ENCODE measurements at places on chromosomes 2 and 18. TPM values are rescaled to one million over a fixed set of nuclear protein-coding genes. Genes with fewer than 3 reads are reported as not detected.

CHRNG gene
- not detected for total RNA-seq

CDH20 gene
- total RNA-seq = 0.60 TPM

UGT1A8 gene
- not detected for total RNA-seq

UGT1A3 gene
- total RNA-seq = not detected

KCTD18 gene
- total RNA-seq = 19.6 TPM

EN1 gene
- not detected for total RNA-seq

CLEC4F gene
- total RNA-seq = not detected

MAPRE3 gene
- 5.3 TPM for total RNA-seq

DNA sequence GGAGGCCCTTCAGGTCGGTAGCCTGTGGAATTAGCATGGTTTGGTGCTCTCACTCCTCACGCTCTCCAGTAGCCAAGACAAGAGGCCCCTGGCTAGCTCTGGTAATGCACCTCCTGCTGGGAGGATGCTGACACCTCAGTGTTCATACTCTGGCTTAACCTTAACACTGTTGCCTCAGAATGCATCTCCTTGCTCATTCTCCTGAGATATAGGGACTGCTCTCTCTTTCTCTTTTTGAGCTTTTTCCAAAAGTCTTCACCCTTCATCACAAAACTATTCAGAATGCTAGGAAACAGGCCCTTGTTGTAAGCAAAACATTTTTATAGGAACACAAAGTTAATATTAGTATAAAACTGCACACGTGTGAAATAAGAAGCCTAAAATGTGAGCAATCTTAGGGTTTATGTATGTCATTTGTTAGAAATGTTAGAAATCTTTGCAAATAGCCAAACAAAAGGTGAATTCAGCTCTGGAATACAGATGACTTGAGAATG is 17.3 kb upstream of the IMPA2 start:
- no peaks in the 10 kb centered on the region for H3K4me1 ChIP-seq
- H3K27ac ChIP-seq = no peak overlapping the region
- no peaks in the 10 kb centered on the region for H3K36me3 ChIP-seq
- no peak for DNase-seq
- no peak overlapping the region for H3K4me3 ChIP-seq

DNA sequence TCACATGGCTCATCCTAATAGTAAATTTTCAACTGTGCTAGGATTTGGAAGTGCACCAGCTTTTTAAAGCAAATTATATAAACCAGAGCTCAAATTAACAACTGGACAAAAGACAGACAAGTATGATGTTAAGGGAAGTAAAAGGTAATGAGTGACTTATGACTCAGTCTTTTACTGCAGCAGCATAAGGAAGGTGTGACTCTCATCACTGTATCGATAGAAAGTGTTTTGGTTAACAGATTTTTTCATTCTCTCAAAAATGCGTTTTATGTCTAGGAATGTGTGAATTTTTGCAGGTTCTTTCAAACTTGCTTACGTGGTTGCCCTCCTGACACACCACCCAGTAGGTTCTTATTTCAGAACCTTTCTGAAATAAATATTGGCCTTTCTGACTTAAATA is 244.2 kb upstream of the BOD1L2 start:
- DNase-seq = no peak
- peaks cover 15% of the 10 kb centered on the region for H3K36me3 ChIP-seq
- no peak overlapping the region for H3K4me3 ChIP-seq

DNA sequence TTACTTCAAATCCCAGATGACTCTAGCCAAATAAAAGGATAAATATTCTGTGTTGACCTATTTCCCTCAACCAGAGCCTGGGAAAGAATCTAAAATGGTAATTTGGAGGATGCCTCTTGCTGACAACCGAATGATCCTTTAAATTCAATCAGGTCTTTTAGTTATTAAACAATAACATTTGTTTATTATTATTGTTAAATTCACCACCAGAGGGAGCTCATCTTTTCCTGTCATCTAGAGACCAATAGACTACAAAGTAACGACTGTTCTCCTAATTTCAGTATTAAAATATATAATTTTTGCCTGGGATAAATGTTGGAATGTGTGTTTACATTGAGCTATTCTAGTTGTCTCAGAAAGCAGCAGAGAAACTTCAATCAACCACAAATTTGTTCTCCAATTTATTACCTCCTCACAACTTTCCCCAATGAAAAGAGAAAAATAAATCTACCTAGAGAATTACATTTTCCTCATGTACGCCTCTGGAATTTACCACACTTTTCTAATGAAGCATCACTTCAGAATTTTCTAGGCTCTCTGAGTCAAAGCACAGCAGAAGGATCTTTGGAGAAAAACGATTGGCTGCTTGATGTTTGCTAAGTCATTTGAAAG is 142.7 kb downstream of the SCG2 start:
- no peak overlapping the region for H3K4me3 ChIP-seq
- H3K27ac ChIP-seq = no peak overlapping the region
- H3K27me3 ChIP-seq = no peaks in the 10 kb centered on the region

DNA sequence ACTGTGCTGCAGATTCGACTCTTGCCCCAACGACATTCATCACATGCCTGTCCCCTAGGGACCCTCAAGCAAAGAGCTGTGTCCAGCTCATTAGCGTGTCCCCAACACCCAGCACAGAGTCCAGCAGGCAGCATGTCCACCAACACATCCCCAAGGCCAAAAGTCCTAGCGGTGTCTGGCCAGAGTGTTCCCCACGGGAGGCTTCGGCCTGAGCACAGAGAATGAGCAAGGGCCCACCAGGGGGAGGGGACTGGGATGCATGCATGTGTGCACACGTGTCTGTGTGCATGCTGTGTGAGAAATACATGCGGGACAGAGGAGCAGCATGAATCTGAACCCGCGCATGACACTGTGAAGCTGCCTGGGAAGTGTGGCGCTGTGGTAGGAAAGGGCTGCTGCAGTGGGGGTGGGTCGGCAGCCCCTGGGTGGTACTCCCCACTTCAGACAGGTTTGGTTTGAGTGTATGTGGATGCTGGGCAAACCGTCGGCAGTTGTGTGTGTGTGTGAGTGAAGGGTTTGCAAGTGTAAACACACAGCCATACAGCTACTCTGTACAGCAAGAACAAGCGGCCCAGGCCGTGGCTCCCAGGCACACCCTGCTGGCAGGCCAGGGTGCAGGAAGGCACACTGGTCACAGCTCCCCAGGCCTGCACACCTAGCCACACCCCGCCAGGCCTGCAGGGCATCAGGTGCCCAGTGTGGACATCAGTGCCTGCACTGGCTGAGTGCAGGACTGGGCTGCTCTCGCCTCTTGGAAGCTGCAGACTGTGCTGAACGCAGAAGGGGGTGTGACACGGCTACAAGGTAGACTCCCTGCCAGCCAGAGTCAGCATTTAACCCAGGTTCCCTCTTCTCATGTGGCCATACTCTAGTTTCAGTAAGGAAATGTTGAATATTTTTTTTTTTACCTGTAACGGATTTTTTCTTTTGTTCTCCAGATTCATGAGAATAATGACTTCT is 19.5 kb upstream of the HES6 start:
- no peak overlapping the region for H3K4me3 ChIP-seq
- DNase-seq = no peak
- H3K27ac ChIP-seq = peak overlapping the region; percentile 49
- H3K36me3 ChIP-seq = peaks cover 41% of the 10 kb centered on the region
- H3K27me3 ChIP-seq = no peaks in the 10 kb centered on the region
- peaks cover 7% of the 10 kb centered on the region for H3K4me1 ChIP-seq

GRCh38 chr2:176565641-176566323 is 296.5 kb downstream of the MTX2 start:
- no peaks in the 10 kb centered on the region for H3K36me3 ChIP-seq
- no peak overlapping the region for H3K27ac ChIP-seq
- no peak overlapping the region for H3K4me3 ChIP-seq
- H3K27me3 ChIP-seq = peaks cover 35% of the 10 kb centered on the region
- DNase-seq = no peak
- no peaks in the 10 kb centered on the region for H3K4me1 ChIP-seq

GRCh38 chr2:161420406-161421074 is 4.4 kb downstream of the TBR1 start:
- no peak overlapping the region for H3K4me3 ChIP-seq
- no peak overlapping the region for H3K27ac ChIP-seq
- peaks cover 87% of the 10 kb centered on the region for H3K27me3 ChIP-seq
- H3K4me1 ChIP-seq = peaks cover 30% of the 10 kb centered on the region

GRCh38 chr2:207126724-207127308 is 38.9 kb downstream of the KLF7 start:
- DNase-seq = no peak
- peaks cover 38% of the 10 kb centered on the region for H3K4me1 ChIP-seq
- H3K27me3 ChIP-seq = no peaks in the 10 kb centered on the region
- H3K4me3 ChIP-seq = no peak overlapping the region

DNA sequence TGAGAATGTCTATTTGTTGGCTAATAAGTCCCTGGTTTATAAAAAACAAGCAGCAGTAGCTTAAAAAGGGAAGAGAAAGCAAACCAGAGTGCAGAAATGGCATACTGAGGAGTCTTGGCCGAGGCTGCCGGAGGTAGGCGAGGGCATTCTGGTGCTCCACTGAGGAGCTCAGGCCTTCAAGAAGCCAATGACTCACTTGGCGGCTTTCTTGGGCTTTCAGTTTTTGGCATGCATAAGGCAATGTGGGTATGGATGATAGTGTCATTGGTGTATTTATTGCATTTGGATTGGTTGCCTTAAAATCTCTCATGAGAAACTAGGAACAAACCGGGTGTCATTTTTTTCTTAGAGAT is 119.6 kb upstream of the ARL5A start:
- H3K27me3 ChIP-seq = peaks cover 8% of the 10 kb centered on the region
- H3K4me3 ChIP-seq = no peak overlapping the region
- peaks cover 15% of the 10 kb centered on the region for H3K4me1 ChIP-seq
- peaks cover 3% of the 10 kb centered on the region for H3K36me3 ChIP-seq
- H3K27ac ChIP-seq = no peak overlapping the region
- no peak for DNase-seq

GRCh38 chr2:178191004-178191508 is 3.3 kb upstream of the OSBPL6 start:
- peaks cover 11% of the 10 kb centered on the region for H3K4me1 ChIP-seq
- no peaks in the 10 kb centered on the region for H3K36me3 ChIP-seq
- H3K27ac ChIP-seq = peak overlapping the region; percentile 70

GRCh38 chr2:54373855-54374254 is 82.3 kb upstream of the SPTBN1 start:
- no peak for DNase-seq
- peaks cover 19% of the 10 kb centered on the region for H3K27me3 ChIP-seq
- no peak overlapping the region for H3K27ac ChIP-seq
- H3K4me1 ChIP-seq = no peaks in the 10 kb centered on the region
- H3K4me3 ChIP-seq = no peak overlapping the region

DNA sequence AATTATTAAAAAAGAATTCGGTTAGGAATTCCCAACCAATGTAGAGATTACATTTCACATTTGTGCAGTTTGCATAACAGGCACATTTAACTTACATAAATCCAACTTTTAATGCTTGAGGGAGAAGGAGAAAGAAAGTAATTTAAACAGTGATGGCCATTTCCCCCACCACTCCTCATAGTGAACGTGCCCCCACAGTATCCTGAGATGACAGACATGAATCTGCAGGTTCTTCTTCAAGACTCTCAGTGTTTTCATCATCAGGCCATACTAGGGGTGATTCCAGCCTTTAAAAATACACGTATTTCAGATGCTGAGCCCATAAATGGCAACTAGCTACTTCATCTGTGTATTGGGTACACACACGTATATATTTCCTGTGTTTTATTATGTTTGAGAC is 51.3 kb upstream of the WIPF1 start:
- H3K4me3 ChIP-seq = no peak overlapping the region
- H3K36me3 ChIP-seq = peaks cover 17% of the 10 kb centered on the region
- H3K27ac ChIP-seq = no peak overlapping the region
- no peak for DNase-seq
- no peaks in the 10 kb centered on the region for H3K27me3 ChIP-seq
- H3K4me1 ChIP-seq = peaks cover 15% of the 10 kb centered on the region

DNA sequence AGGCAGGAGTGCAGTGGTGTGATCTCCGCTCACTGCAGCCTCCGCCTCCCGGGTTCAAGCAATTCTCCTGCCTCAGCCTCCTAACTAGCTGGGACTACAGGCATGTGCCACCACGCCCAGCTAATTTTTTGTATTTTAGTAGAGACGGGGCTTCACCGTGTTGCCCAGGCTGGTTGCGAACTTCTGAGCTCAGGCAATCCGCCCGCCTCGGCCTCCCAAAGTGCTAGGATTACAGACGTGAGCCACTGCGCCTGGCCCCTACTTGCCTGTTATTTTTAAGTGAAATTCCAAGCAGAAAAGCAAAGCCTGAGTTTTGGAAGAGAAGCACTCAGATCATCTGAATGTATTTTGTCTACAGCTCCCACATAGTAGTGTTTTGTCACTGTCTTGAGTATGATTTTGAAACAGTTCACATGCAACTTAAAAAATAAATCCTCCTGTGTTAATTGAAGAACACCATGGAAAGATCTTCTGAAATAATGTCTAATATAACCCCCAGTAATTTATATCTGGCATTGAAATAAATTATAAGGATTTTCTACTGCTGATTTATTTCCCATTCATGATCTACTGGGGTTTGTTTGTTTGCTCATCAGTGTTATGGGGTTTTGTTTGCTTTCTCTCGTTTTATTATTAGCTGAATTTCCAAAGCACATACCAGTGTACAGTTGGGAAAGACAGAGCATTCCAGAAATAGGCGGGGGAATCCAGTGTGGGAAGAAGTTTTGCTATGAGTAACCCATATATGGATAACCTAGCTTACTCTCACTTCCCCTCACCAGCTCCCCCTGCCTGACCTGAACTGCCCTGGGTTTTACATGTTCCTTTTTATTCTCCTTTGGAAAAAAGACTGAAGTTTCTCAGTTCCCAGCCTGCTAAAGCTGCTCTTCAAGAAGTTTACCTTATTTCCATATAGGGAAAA is 80.1 kb upstream of the MAP3K20 start:
- H3K27me3 ChIP-seq = peaks cover 10% of the 10 kb centered on the region
- H3K36me3 ChIP-seq = no peaks in the 10 kb centered on the region
- H3K4me1 ChIP-seq = no peaks in the 10 kb centered on the region
- no peak overlapping the region for H3K27ac ChIP-seq

GRCh38 chr2:60512062-60512622 is 41.3 kb downstream of the BCL11A start:
- H3K36me3 ChIP-seq = no peaks in the 10 kb centered on the region
- peaks cover 4% of the 10 kb centered on the region for H3K27me3 ChIP-seq
- peak overlapping the region; percentile 13 for H3K4me3 ChIP-seq

GRCh38 chr2:34320056-34320455 is 721.0 kb upstream of the FAM98A start:
- H3K4me1 ChIP-seq = no peaks in the 10 kb centered on the region
- H3K27ac ChIP-seq = no peak overlapping the region
- H3K36me3 ChIP-seq = no peaks in the 10 kb centered on the region
- no peak for DNase-seq

DNA sequence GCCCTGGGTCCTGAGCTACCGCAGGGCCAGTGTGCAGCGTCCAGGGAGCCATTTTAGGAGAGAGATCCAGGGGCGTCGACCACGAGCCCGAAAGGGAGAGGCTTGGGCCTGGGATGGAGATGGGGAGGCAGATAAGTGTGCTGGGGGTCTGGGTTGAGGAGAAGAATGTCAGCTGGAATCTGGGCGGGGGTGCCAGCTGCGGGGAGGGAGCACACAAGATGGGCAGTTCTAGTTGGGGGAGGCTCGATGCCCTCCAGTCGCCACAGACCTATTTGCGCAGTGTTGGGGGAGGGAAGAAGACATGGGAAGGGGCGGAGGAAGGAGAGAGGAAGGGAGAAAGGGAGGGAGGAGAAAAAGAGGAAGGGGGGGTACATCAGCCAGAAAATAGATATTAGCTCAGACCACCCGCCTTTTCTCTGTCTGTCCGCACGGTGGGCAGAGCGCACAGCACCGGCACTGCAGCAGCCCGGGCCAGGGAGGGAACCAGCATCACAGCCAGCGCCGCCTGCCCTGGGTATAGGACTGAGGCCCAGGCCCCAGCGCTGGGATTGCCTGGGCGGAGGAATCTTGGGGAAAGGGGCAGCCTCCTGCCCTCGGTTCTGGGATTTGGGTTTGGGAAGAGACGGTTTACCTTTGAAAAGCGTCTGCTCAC is 1.9 kb upstream of the HOXD11 start:
- peaks cover 70% of the 10 kb centered on the region for H3K27me3 ChIP-seq
- peak overlapping the region; percentile 76 for H3K4me3 ChIP-seq
- H3K36me3 ChIP-seq = peaks cover 18% of the 10 kb centered on the region
- no peak overlapping the region for H3K27ac ChIP-seq
- H3K4me1 ChIP-seq = peaks cover 41% of the 10 kb centered on the region

Measured in naive thymus-derived CD8-positive, alpha-beta T cell (primary cell).